ENCODE measurements at places on chromosomes 2 and 18.

- peak; percentile 31 for DNase-seq
These were observed 110.0 kb upstream of the EPAS1 start for GRCh38 chr2:46187112-46187618.

- no peak for DNase-seq
These were observed 19.8 kb downstream of the MYL12B start for GRCh38 chr18:3281456-3282400.

DNA sequence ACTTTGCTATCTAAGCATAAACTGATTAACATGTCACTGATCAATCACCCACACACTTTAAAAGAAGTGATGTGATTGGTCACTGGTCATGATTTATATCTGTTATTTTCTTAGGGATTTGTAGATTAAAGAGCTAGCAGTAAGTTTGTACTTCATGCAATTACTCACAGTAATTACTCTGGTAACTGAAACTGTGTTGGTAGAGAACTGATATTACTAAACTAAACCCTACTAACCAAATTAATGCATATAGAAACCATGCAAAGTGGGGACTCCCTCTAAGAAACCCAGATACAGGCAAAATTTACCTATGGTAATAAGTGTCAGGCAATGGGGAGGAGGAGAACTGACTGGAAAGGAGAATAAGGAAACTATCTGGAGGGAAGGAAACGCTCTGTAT is 44.8 kb upstream of the C2orf15 start:
- DNase-seq: no peak

DNA sequence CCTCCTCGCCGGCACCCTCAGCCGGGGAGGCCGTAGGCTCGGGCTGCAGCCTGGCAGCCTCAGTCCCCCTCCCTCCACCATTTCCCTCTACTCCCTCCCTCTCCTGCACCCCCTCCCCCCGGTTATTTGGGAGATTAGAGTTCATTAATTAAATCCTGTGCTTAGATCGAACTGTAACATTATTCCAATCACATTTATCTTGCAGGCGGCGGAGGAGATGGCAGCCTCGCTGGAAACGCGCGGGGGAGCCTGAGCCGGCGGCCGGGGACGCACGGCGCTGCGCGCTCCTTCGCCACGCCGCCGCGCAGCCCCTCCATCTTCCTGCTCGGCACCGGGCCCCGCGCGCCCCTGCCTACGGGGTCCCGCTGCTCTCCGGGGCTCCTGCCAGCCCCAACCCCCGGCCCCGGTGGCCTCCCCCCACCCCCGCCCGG is at the start of gene ST8SIA3:
TSS of gene ST8SIA3 (plus strand) at position 287 of the 431 bp plus-strand sequence. CDS start 290 bp downstream, outside the sequence.
- no peak for DNase-seq

DNA sequence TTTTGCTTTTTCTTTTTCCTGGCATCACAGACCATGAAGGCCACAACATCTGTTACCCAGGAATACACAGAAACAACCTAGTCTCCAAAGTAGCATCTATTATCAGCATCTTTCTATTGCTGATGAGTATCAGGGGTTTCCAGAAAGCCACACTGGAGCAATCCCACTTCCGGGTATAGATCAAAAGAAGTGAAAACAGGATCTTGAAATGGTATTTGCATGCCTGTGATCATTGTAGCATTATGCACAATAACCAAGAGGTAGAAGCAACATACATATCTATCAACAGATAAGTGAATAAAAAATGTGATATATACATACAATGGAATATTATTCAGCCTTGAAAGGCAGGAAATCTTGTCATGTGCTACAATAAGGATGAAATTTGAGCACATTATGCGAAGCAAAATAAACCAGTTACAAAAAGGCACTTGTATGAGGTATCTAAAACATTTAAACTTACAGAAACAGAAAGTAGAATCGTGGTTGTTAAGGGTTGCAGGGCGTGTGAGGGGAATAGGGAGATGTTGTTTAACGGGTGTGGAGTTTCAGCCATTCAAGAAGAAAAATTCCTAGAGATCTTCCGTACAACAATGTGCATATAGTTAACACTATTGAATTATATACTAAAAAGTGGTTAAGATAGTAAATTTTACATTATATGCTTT is 115.1 kb downstream of the KCNE4 start:
- DNase-seq: no peak

DNA sequence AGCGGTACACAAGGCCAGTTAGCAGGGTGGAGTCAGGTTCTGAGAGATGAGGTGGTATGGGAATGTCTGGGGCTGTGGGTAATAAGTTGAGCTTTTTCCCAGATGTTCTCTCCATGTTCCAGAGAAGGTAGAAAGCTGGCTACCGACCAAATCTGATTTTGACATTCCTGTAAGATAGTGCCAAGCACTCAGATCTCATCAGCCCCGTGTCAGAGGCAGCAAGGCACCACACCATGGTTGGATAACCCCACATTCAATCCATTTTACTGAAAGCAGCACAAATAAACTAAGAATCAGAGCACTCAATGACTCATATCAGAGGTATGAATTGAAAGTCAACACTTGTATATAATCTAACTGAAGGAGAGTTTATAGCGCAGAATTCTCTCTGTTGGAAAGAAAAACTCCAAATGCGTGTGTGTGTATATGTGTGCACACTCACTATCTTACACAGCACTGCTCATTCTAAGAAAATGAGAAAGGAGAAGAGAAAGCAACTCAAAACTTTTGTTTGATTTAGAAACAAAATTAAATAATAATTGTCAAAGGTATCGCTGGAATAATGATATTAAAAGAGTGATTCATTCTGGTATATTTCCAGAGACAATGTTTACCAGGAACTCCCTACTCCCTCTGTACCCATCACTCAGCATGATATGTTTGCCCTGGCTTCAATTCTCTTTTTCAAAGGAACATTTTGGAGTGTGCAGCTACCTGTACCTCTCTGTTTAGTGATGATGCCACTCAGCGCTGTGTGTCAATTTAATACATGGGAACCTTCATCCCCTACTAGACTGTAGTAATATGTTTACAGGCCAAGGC is 375.1 kb upstream of the ID2 start:
- DNase-seq: no peak

GRCh38 chr2:99682275-99683060 is 192.7 kb upstream of the REV1 start:
- DNase-seq: no peak

DNA sequence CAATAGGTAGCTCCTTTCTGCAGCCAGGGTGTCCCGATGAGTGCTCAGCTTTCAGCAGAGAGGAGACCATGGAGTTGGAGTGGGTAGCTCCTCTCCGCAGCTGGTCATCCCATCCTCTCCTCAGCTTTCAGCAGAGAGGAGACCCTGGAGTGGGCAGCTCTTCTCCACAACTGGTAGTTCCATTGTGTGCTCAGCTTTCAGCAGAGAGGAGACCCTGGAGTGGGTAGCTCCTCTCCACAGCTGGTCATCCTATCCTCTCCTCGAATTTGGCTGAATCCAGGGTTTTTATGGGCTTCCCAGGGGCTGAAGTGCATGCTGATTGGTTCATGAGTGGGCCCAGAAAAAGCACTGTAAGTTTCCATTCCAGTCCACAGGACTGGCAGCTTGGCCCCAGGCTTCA is 75.2 kb downstream of the NCOA1 start:
- DNase-seq: no peak

DNA sequence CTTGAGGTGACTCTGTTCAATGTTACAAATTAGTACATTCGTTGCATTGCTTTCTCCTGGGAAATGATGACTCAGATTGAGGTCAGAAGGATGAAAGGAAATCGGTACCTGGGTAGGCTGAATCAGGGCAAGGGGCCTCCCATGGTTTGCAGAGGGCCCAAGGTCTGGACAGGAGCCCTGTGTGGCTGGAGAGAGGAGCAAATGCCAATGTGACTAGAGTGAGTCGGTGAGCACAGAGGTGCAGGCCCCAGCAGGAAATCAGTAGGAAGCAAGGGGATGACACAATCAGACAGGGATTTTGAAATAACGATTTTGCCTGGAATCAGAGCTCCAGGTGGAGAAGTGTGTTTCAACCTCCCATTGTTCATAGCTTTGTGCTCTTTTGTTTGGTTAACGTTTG is 118.9 kb downstream of the CCDC102B start:
- no peak for DNase-seq

DNA sequence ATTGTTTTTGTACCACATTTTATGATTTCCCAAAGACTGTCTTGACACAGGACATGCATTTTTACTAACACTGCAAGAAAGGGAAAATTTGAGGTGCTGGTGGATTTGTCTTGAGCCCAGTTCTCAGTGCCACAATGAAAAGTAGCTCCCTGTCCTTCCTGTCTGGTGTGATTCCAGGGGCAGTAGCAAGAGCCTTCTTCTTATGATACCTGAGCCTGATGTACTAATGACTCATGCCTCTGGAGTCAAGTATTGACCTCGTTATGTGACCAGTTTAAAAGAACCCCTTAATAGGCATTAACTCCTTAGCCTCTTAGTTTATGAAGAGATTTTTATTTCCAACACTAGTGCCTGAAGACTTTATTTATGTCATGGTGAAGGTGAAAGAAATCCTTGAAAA is 728.6 kb downstream of the SLC4A3 start:
- no peak for DNase-seq

DNA sequence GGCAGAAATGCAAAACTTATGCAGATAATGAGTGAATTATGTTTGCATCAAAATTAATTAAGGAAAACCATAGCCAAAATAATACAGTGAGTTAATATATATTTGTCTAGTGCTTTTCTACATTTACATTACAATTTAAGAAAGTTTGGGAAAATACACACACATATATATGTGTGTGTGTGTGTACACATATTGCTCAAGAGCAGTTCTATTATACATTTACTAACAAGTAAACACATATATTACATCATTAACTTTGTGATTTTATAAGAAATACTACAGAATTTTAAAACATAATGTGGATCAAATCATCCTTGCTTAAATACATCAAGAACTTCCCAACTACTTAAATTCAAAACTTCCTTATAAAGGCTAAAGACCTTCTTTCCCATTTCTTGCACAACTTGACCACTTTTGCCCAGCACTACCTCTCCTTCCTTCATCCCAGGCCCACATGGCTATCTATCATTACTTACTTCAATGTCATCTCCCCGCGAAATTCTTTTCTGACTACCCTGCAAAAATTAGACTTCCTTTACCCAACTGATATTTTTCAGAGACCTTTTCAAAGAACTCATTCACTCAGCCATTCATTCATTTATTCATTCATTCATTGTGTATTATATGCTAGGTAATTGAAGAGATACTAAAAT is 68.4 kb downstream of the COL5A2 start:
- no peak for DNase-seq

DNA sequence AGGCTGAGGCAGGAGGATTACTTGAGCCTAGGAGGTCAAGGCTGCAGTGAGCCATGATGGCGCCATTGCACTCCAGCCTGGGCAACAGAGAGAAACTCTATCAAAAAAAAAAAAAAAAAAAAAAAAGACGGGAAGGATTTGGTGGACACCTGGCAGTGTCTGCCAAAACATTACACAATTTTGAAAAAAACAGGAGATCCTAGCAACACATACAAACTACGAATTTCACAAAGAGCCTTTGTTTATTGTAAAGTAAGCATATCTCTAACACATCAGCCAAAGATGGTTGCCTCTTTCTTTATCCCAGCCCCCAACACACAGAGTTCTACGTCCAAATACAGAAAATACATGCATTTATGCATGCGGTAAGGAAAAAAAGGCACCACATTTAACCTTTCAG is 7.6 kb downstream of the GPR45 start:
- DNase-seq: no peak

GRCh38 chr2:99340669-99341236 is 3.6 kb downstream of the EIF5B start:
- DNase-seq: no peak

DNA sequence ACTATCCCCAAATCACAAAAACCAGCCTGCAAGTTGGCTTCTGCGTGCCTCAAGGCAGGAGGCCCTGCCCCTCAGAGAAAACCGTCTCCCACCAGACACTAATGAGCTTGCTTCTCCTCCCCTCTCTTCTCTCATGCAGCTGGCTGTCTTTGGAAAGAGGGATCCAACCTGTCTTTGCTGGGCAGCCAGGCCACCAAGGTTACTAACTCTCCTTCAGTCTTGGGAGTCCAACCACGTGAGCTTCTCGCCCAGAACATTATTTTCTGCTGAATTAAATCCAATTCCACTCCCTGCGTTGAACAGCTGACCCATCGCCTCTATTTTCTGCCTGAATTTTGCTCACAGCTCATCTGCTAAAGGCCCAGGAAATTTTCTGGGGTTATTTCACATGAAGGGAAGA is 291.3 kb upstream of the NCKAP5 start:
- no peak for DNase-seq

GRCh38 chr18:61832858-61833257 is 59.9 kb downstream of the RNF152 start:
- DNase-seq: no peak

DNA sequence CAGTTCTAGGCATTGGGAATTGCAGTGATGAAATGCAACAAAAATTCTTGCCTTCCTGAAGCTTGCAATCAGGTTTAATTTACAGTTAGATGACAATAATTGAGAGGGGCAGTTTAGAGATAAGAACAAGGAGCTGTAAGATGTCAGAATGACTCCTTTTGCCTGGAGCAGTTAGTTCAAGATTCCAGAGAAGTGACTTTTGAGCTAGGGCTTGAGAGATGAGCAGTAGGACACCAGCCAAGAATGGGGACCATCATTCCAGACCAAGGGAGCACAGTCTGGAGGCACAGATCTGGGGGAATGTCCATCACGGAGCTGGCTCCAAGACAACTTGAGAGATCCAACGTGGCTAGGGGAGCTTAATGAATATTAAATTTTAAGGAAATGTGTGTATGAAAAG is 26.8 kb downstream of the CACNB4 start:
- no peak for DNase-seq

GRCh38 chr2:28155086-28155485 is 237.6 kb upstream of the FOSL2 start:
- DNase-seq: no peak

DNA sequence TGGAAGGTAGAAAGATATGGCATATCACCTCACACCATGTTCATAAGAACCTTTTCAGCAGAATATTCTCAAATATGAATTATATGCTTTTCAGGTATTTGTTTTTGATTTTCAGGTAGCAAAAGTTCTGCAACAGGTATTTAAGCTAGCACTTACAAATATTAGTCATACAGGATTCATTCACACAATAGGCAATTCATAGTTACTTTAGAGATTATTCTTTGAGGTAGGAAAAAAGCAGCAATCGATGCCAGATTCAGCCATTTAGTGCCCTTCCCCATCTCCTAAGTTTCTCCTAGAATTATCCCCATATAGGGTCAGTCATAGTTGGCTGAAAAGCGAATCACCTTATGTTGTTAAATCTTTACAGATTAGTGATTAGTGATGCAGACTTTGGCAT is 177.4 kb upstream of the MMADHC start:
- DNase-seq: no peak

GRCh38 chr2:84823788-84824187 is 57.1 kb downstream of the TRABD2A start:
- DNase-seq: no peak

GRCh38 chr2:120239488-120240287 is 13.0 kb upstream of the RALB start:
- no peak for DNase-seq

DNA sequence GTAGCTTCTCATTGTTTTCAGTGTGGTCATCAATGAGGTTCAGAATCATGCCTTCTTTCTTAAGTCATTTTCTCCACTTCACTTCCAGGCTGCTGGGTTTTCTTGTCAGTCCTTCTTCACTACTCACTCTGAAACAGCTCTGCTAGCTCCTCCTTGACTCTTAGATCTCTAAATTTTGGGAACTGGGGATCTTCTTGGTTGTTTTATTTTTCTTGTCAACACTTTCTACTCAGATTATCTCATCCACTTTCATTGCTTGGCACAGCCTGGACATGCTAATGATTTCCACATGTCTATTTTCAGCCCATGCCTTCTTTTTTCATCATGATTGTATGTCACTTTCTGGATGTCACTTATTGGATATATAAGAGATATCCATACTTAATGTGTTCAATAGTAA is 517.8 kb upstream of the DSEL start:
- DNase-seq: no peak

GRCh38 chr18:21669736-21670285 is 34.8 kb downstream of the ABHD3 start:
- DNase-seq: no peak
